ENCODE measurements at places on chromosomes 5 and 9.
A peak's percentile ranks its signal among the peaks of the same experiment; 100 is the strongest.

- no peak for DNase-seq
Measured at GRCh38 chr9:130974697-130975096, 34.3 kb upstream of the LAMC3 start.

DNA sequence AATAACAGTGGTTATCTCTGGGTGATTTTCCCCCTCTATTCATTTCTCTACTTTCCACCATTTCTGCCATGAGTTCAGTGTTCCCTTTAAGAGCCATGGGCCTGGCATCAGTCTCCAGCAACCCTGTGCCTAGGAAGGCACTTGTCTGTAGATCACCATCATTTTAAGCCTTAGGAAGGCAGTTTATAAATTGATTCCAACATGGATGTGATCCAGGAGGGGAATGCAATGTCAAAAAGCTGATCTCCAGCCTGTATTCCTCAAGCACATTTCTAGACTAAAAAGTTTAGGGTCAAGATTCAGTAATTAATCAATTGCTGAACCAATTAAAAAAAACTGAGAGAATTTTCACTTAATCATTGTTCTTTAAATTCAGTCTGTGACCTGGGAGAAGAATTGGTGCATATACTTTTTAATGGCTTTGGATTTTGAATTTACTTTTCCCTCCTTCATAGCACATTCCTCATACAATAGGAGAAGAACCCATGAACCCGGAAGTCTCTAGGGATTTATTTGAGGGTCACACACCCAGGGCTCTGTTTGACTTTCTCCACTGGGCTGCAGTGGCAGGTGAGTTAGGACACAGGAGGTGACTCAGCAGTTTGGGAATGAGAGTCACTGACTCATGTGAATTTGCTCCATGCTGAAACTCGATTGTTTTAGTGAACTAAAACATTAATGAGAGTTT, 6.1 kb upstream of the ERMP1 start:
- DNase-seq, result peak; percentile 83

DNA sequence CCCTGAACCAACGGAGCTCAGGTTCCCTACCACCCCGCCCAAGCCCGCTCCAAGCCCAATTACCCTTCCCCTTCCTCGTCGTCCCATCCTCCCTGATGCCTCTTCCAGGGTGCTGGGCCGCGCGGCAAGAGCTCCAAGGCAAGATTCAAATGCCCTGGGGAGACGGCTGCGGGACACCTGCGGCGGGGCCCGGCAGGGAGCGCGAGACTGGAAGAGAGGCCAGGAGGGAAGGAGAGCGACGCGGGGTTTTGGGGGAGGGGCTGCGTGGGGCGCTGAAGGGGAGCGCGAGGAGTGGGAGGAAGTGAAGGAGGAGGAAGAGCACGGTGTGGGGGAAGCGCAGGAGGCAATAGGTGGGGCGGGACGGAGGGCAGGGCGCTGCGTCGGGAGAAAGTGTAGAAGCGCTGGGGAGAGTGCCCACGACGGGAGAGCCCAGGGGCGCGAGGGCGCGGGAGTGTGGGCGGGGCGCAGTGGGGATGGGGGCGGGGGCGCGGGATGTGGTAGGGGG, 975 bp upstream of the NXNL2 start:
- no peak for DNase-seq

- DNase-seq, result no peak
Measured at GRCh38 chr5:60916646-60917045, 28.2 kb downstream of the ERCC8 start.

GRCh38 chr5:151115272-151115905, 34.6 kb upstream of the TNIP1 start:
- DNase-seq, result no peak

GRCh38 chr5:168877132-168877892, 298.1 kb upstream of the PANK3 start:
- peak; percentile 32 for DNase-seq

- no peak for DNase-seq
Measured at GRCh38 chr5:1507961-1508658, 15.7 kb downstream of the LPCAT1 start.

DNA sequence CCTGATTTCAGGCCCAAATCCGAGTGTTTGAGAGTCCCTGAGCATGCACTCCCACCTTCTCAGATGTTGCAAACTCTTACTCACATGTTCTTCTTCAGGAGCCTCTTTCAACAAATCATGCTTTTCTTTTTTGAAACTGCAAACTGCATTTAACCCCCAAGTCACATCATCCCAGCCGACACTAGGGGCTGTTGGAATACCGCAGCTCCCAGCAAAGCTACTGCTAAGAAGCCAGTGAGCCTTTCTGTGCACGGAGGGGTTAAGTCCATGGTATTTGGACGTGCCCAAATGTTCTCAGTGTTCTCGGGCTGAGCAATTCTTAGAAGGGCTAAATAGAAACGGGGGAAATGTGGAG, 282.9 kb downstream of the NFIB start:
- no peak for DNase-seq

- no peak for DNase-seq
Measured at GRCh38 chr5:52725808-52726207, 61.9 kb upstream of the ITGA1 start.

DNA sequence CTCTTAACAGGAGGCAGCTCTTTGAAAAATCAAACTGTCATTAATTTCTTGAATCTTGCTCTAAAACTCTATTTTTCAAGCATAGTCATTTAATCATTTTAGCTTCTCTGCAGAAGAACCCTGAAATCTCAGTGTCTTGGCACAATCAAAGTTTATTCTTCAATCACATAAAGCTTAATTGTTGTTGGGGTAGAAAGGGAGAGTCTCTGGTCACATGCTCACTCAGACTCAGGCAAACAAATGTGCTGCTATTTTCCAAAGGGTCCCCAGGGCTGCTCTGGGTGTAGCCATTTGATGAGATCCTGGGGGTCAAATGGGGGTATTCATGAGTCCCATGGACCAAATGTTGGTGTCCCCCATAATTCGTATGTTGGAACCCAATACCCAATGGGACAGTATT, 114.8 kb downstream of the MSX2 start:
- no peak for DNase-seq

DNA sequence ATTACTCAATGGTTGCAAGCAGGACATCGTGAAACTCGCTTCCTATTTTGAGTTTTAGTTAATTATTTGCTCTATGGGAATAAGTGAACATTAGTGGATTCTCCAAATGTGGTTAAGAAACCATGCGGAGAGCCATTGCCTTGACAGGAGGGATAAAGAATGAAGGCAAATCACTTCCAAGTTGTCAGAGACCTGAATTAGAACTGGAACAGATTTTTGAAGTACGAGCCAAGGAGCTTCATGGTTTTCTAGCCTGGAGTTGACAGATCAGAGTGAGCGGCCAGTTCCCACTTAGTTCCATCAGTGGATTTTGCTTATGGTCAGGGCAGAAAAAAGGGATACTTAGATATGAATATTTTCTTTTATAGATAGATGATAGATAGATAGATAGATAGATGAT, 171.4 kb upstream of the CDH10 start:
- DNase-seq, result no peak

DNA sequence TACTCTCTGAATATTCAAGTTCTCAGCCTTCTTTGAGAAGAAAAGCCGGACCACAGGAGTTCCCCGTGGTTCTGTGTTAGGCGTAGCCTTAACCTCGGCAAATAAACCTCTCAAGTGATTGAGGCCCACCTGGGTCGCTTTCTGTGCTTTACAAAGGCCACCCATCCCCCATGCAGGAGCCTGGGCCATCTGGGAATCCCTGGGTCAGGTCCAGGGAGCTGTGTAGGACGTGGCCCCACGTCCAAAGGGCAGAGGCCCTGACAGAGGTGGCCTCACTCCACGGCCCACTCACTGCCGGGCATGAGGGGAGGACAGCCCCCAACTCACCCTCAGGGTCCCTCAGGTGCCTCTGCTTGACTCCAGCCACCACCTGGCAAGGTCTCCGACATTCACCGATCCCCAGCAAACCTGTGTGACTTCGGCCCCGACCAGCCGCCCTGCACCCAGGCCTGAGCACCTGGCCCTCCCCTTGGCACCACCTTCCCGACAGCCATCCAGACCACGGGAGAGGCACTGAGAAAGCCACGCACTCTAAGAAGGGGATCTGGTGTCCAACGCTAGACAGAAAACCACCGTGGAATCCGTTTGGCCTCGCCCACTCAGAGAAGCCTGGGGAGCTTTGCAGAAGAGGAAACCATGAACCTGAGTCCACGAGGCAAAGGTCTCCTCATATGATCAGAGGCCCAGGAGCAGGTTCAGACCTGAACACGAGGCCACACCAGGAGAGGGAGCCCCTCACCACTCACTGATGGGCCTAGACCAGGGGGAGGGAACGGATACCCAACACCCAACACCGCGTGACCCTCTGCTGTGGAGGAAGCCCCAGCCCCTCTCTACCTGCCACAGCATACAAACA, 4.5 kb downstream of the SLC12A7 start:
- DNase-seq, result no peak

GRCh38 chr5:32282633-32283032, 30.1 kb downstream of the MTMR12 start:
- DNase-seq, result no peak

DNA sequence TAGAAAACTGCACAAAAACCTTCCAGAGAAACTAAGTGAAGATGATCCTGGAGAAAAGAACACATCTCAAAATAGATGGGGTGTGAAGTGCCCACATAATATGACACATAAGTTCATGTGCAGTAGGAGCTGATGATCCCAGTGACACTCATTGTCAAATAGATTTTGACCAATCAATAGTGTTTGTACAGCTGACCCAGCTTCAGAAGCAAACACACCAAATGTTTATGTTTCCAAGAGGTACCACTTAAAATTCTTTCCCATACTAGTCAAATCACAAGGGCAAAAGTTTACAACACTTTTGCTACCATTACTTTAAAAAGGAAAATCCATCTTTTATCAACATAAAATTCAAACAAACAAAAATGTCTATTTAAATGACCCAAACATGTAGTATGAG, 175.0 kb downstream of the MLLT3 start:
- no peak for DNase-seq

DNA sequence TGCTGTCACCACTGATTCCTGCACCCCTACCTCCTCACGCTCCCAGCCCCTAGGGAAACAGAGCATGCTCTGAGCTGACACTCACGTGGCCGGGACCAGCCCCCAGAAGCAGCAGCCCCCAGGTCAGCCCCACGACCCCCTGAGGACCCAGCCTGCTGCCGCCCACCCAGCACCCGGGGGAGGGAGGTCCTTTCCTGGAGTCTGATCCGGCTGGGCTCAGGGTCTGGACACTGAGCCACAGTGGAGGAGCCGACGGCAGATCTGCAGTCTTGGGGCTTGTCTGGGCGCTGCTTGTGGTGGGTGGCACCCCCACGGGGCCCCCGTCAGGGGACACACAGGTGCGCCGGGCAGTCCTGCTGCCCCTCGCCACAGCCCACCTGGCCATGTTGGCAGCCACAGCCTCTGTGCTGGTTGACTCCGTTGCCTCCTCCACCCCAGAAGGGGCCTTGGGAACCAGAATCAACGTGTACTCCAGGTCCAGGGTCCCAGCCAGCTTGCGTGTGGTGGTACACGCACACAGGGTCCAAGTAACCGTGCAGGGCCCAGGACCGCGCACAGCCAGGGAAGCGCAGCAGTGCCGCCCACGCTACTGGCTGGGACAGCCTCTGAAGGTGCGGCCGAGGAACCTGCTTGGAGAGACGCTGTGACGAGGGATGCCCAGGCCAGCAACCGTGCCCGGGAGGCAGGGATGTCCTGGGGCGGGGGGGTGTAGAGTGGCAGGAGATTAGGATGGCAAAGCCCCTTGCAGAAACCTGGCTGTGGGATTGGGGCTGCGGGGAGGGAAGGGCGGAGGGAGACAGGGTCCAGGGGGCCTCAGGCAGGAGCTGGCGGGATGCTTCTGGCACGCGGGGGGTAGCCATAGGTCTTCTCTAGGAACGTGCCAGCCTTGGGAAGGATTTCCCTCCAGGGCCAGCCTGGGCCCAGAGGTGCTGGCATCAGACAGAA, 3.5 kb downstream of the DNLZ start:
- DNase-seq, result no peak

- DNase-seq, result no peak
Measured at GRCh38 chr5:38692781-38693527, 136.5 kb upstream of the LIFR start.

GRCh38 chr5:97714424-97714823, 531.4 kb upstream of the RIOK2 start:
- no peak for DNase-seq

DNA sequence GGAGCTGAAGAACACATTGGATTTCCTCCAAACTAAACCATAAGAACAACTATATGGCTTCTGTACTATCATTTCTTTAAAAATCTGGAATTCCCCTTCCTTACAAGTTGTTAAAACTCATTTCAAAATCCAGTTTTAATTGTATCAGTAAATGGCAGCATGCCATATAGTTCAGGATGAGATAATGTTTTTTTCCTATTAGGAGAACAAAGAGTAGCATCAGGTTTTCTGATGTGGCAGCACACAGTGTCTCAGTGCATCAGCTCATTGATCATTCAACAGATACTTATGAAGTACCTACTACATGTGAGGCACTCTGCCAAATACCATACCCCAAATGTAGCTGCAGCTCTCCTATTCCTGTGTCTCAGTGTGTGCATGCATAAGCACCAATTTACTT, 161.1 kb downstream of the EPB41L4A start:
- no peak for DNase-seq

DNA sequence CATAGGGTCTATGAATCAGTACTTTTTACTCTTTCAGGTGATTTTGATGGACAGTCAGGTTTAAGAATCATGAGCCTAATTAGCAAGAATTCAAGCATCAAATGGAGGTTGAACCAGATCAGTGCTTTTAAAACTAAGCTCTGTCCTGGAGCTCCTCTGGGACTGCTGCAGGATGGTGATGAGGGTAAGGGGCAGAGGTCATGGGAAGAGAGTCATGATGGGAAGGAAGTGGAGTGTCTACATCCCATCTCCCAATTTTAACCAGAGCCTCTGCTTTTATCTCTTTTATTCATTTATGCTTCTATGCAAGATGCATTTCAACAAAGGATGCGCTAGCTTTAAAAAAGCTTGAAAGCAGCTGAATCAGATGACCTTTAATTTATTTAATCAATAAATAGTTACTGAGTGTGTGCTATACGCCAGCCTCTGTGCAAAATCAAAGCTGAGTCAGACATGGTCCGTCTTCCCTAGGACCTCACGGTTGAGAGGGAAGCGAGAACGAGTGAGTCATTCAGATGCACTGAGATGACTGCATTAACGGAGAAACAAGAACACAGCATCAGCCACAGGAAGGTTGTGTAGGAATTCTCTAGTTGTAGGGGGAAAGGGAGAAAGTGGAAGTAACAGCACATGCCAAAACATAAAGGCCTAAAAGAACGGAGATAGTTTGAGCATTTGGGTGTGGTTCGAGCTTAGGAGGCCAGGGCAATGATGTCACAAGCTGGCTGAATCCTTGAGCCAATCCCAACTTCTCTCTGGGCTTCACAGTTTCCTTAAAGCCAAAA, 441.6 kb upstream of the BRINP1 start:
- DNase-seq, result no peak

GRCh38 chr9:126490871-126491567, 122.7 kb upstream of the LMX1B start:
- DNase-seq, result peak; percentile 13

GRCh38 chr9:106479679-106480078, 383.3 kb upstream of the ZNF462 start:
- DNase-seq, result no peak

GRCh38 chr5:171715551-171715950, 70.1 kb upstream of the SMIM23 start:
- DNase-seq, result no peak

GRCh38 chr9:120978987-120979386, 52.4 kb upstream of the TRAF1 start:
- no peak for DNase-seq

GRCh38 chr9:31137176-31138160, 1247.0 kb upstream of the ACO1 start:
- no peak for DNase-seq
